ENCODE measurements at places on chromosomes 3 and 15.

DNA sequence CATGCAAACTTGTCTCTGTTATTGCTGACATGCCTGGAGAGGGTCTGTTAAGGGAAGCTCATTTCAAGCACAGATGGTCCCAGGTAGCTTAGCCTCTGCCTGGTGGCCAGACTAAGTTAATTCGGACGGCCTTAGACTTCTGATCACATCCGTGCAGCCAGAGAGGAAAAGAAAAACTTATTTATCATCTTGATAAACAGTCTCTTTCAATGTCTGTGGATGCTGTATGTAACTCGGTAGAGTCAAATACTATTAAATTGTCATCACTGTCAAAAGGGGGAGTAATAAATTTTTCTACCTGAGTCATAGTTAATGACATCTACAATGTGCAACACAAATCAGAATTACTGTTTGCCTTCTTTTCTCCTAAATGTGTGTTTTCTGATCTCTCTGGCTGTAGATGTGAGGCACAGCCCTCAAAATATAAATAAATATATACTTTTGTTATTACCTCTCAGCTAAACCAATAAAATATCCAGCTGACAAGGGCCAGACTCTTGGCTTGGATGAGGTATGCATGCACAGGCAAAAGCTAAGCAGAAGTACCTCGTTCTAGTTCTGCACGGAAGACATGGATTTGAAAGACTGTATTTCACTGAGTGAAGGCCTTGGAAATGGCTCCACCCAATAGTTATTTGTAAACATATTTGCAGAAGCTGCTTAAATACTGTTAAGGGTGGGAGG is 530.0 kb downstream of the TAFA4 start:
- no peak for DNase-seq

DNA sequence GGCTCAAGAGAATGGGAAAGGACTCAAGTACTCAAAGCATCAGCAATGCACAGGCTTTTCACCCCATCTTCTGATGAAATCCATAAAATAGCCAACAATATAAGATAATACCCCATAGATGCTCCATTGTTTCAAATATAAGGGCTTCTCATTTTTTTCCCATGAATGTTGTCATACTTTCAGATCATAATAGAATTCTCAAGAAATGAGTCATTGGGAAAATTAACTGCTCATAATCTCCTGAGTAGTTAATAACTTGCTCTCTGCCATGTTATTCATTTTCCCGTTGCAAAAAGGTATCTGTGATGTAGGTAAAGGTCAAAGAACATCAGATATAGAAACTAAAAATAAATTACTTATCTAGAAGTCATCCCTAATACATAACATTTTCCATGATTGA is 121.9 kb downstream of the NSUN3 start:
- DNase-seq = no peak

GRCh38 chr3:60216462-60217075 is 1034.7 kb downstream of the FHIT start:
- no peak for DNase-seq

GRCh38 chr3:196141052-196141865 is 59.4 kb upstream of the TFRC start:
- DNase-seq = no peak

GRCh38 chr3:89072642-89073041 is 34.8 kb upstream of the EPHA3 start:
- no peak for DNase-seq

DNA sequence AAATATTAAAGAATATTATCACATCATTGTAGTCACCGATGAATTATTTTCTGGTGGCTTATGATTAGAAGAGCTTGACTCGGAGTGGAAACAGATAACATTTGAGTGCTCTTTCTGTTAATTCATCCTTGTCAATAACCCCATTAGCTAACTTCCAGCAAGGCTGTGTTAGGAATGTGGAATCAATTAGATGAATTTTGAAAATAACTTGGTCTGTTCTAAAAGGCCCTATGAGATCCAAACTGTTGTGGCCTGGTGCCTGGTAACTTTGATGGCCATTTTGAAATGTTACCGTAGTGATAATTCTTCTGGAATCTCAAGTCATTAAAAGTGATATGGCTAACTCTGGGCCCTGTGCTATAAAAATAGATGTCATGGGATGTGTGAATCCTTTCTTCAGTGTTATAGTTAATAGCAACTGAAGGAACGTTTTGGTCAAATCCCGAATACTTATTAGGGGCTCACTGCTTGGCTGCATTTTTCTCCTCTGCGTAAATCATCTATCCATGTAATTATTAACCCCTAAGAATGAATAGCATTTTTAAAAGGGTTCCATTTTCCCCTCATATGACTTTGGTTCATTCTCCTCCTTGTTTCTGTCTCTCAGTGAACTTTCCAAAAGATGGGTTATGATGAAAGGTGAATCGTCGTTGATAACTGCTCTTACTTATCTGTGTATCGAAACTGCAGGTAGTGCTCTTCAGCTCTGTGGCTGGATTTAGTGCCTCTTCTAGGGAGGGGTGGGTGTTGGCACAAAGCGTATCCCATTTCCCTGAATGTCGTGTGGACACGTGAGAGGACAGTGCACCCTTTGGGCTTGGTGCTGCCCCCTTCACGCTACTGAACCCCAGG is 82.7 kb downstream of the IGF1R start:
- no peak for DNase-seq

Measured in activated CD4-positive, alpha-beta memory T cell treated with anti-CD3 and anti-CD28 coated beads for 36 hours (primary cell).